ENCODE measurements at places on chromosomes 7 and 10.

GRCh38 chr7:2760098-2760889 is 72.3 kb downstream of the AMZ1 start:
- no peak for DNase-seq

GRCh38 chr10:111479966-111480365 is 403.1 kb downstream of the ADRA2A start:
- no peak for DNase-seq

DNA sequence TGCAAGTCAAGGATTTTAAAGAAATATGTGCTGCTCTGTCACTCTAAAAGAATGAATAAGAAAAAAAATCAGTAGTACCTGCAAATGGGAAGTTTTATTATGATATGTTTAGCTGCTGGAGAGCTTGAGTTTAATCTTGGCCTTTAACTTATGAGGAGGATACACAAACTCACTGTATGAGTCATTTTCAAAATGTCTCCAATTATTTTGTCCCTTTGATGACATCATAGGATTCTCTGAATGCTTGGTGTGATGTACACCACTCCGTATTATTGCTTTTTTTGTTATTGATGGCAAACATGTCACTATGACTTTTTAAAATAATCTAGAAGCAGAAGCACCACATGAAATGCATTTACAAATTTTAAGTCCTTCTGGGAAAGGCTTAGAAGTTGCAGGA is 125.8 kb downstream of the RALA start:
- DNase-seq, result no peak

GRCh38 chr10:8628351-8628750 is 573.9 kb downstream of the GATA3 start:
- no peak for DNase-seq

DNA sequence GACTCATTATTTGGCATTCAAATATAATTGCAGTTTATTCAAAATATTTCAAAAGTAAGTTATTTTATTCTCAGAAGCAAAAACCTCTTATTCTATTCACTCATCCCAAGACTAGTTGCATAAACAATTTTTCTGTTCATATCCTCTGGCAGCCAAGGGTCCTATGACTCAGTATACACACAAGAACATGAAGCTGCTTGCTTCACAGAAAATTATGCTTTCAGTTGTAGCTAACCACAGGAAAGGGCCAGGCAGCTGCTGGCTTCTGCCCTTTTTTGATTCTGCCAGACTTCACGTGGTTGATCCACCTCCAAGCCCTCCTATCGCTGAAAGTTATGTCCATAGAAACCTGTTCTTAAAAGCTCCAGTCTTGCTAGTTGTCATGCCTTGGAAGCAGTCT is 108.8 kb downstream of the ABCA13 start:
- DNase-seq, result no peak

DNA sequence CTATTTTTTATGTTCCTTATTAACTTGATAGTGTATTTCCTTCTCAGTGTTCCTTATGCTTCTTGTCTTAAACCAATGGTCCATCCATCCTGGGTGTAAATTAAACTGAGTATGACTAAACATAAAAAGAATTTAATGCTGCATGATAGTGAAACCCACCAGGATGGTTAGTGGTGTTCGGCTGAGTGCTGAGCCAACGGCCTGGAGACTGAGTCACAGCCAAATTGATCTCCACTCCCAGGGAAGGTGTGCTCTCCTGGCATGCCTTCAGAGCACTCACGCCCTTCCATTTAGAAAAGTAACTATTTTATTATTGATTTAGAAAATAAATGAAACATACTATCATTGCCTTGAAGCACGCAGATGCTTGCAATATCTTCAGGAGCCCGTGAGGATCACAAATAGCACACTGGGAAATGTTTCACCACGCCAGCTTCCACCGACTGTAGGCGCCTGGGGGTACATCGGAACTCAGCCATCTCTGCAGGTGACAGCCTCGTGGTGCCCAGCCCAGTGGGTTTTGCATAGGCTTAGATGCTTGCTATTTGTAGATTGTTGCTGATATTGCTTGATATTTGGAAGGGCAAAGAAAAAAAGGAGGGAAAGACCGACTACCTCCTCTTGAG is 40.0 kb upstream of the LOXL4 start:
- no peak for DNase-seq

- no peak for DNase-seq
These were observed 114.0 kb downstream of the BBS9 start for GRCh38 chr7:33243319-33243881.

GRCh38 chr10:49756031-49756430 is 6.1 kb downstream of the OGDHL start:
- no peak for DNase-seq

DNA sequence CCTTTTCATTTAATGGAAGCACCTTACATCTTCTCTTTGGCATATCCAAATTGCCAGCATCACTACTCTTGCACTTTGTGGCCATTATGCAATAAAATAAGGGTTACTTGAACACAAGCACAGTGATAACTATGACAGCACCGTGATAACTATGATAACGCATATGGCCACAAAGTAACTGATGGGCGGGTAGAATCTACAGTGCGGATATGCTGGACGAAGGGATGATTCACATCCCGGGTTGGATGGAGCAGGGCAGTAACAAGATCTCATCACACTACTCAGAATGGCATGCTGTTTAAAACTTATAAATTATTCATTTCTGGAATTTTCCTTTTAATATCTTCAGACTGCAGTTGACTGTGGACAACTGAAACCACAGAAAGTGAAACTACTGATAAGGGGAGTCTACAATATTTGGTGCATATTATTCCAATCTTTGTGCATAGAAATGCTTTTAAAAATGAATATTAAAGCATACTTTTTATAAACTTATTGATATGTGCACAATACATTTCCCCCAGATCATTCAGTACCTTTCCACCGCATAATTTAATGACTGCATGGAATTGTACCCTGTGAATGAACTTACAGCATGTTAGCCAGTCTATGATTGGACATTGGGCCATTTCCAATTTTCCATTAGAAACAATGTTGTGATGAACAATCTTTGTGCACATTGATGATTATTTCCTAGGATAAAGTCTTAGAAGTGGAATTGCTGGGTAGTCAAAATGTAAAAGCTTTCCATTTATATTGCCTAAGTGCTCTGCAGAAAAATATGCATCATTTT is 136.4 kb downstream of the WNT2 start:
- DNase-seq, result no peak

- DNase-seq, result no peak
These were observed 61.9 kb downstream of the SYPL1 start for GRCh38 chr7:106050002-106050745.

DNA sequence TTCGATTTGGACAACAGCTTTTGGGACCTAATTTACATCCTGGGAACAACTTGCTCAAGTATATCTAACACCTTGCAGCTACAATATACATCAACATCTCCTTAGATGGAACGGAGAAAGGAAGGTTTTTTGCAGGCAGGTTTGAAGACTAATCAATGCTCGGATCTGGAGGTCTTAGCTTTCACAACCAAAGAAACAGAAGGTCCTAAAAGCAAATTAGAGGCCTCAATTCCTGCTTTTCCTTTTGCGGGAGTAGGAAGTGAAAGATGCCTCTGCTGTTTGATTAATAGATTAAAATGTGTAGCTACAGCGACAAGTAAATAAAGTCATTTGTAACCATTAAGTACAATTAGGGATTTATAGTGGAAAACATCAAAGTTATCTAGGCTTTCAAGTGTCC is 3.7 kb upstream of the SP8 start:
- no peak for DNase-seq

DNA sequence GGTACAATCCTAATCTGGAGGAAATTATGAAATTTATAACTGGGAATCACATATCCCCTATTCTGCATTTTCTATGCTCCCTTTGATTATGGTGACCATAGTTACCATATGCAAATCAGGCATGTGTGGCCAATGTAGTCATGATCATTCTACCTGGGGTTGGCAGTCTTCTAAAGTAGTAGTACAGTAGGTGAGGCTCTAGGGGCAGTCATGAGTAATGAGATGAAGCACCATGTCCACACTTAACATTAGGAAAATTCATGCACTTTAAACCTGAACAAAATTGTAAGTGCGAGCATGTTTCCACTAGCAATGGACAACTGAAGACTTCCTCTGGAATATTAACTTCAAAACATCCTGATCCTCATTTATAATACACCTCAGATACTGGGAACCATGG is 545.9 kb downstream of the SUGCT start:
- DNase-seq, result no peak

GRCh38 chr10:129491123-129491734 is 24.2 kb downstream of the MGMT start:
- no peak for DNase-seq

GRCh38 chr7:141709749-141710148 is 1.6 kb downstream of the WEE2 start:
- DNase-seq, result no peak

DNA sequence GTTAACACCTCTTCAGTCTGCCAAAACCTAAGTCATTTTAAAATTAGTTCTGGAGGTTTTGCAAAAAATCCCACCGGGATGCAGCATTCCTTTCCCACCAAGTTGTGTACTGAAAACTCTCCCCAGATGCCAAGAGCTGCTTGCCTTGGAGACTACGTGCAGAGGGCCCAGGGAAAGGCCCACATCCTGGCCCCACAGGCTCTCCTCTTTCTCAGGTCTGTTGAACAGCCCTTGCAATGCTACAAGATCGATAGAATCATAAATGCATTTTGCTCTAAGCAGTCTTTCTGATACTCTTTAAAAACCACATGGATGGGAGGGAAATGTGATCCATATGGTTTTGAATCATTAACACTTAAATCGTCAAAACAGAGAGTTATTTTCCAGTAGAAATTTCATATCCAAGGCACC is 126.7 kb upstream of the ZMIZ1 start:
- no peak for DNase-seq

DNA sequence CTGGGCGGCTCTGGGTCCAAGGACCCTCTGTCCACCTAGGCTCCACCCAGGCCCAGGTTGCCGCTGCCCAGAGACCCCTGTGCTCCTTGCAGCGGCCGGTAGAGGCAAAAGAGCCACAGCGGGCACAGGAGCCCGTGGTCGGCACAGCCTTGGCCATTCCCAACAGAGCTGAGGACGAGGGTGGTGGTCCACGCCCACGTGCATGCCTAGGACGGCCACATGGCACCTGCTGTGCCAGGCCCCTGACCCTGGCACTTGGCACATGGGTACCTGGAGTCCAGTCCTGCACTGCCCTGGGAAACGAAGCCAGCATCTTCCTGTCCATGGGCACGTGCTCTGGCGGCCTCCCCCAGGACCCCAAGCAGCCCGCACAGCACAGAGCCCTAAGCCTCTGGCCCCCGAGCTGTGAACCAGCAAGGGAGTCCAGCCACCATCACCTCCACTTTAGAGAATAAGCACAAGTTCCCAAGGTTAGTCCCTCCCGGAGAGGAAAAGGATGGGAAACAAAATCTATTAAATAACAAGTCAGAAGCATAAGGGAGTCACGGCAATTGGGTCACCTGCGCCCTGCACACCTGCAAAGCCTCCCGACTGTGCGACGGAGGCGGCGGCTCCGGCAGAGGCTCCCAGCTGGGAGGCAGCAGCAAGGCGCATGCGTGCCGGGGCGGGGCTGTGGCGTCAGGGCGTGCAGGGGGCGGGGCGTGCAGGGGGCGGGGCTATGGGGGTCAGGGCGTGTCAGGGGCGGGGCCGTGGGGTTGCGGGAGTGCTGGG is 59.1 kb downstream of the STK32C start:
- DNase-seq, result no peak

DNA sequence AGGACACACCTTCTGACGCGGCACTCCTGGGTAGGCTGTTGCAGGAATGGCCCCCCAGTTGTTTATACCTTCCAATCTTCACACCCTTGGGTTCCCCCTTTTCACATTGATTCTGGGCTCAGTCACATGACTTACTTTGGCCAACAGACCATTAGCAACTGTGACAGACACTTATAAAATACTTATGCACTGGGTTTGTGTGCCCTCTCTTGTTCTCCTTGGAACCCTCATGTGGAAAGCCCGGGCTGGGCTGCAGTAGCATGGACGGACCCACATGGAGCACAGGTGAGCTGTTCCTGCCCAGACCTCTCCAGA is 69.0 kb downstream of the ATXN7L1 start:
- no peak for DNase-seq

DNA sequence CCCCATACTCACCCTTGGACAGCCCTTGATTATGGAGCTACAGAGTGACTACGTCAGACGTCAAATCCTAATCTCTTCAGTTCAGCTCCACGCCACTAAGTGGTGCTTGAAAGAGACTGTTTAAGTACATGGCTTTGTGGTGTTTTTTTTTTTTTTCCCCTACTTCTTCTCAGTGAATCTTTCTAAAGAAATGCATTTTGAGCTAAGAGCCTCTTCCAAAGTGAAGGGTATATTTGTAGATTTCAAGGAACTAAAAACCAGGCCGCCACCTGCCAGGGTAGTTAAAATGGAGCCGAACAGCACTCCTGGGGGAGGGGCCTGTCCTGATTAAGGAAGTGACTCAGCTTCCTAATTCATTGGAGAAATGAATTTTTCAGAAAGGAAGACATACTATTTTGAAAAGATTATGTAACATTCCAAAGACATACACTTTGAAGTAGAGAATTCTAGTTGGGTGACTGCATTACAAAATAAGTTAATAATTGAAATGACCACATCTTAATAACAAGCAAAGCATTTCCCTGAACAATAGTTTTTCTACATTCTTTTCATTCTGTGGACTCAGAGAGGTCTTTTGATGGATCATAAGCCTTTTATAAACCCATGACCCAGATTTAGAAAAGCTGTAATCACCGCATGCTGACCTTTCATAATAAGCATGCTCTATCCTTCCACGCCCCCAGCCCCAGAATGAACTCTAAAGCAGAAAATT is 20.6 kb upstream of the VPS41 start:
- no peak for DNase-seq

DNA sequence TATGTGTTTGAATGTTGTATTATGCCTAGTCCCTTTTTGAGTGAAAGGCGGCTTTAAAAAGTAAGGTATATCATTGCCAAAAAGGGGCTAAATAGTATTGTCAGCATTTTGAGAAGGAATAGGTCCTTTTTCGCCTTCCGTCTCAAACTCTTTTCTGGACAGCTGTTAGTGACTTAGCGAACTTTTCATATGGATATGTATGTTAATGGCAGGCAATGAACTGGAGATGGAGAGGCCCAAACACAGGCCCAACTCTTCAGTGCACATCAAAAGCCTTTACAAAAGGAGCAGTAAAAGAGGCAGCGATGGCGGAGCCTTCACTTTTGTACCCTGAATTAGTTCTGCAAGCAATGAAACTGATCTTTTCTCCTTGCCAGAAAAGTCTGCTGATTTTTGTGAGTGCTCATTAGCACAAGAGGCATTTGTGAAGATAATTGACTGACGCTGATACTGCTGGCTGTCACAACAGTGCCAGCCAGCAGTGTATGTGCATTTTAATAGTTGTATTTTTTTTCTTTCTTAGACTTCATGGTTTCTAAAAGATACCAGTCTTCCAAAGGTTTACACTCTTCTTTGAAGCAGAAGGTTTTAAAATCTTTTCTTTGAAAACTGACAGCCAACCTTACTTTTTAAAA is 243.7 kb upstream of the SP8 start:
- no peak for DNase-seq

Measured in activated CD8-positive, alpha-beta memory T cell treated with anti-CD3 and anti-CD28 coated beads for 4 hours (primary cell).